CD4-positive, CD25-positive, alpha-beta regulatory T cell (primary cell): ENCODE measurements at places on chromosomes 12 and 14.
A peak's percentile ranks its signal among the peaks of the same experiment; 100 is the strongest.

DNA sequence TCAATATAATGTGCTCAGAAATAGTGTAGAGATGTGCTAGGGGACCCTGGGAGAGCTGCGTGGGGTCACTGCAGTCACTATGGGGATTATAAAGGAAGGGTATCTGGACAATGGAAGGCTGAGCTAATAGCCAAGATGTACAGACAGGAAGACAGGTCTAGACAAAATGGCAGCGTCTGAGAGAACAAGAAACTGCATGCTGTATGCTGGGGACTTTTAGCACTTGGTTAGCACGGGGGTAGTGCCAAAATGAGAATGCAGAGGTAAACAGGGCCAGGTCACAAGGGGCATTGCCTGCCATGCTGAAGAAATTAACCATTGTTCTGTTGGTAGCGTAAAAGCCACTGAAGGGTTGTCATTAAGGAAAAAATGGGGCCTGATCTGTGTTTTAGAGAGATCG is 308.2 kb downstream of the EMP1 start:
- no peak for DNase-seq

DNA sequence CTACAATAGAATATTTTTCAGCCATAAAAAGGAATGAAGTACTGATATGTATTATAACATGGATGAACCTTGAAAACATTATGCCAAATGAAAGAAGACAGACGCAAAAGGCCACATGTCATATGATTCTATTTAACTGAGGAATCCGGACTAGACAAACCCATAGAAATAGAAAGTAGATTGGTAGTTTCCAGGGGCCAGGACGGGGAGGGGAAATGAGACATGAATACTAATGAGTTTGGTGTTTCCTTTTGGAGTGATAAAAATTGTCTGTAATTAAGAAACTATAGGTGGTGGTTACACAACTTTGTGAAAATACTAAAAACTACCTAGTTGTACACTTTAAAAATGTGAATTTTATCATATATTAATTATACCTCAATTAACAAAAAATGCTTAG is 247.6 kb downstream of the BCAT1 start:
- no peak for DNase-seq

DNA sequence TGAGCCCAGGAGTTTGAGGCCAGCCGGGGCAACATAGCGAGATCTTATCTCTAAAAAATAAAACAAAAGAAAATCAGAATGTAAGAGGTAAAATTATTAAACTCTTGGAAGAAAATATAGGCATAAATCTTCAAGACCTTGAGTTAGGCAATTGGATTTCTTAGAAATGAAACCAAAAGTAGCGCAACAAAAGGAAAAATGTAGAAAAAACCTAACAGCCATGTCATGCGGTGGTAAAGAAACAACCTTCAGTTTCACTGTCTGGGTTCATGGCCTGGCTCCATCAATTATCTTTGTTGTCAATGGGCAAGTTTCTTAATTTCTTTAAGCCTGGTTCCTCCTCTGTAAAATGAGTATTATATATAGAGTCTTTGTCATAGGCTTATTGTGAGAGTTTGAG is 5.6 kb upstream of the GCH1 start:
- DNase-seq: peak; percentile 72

DNA sequence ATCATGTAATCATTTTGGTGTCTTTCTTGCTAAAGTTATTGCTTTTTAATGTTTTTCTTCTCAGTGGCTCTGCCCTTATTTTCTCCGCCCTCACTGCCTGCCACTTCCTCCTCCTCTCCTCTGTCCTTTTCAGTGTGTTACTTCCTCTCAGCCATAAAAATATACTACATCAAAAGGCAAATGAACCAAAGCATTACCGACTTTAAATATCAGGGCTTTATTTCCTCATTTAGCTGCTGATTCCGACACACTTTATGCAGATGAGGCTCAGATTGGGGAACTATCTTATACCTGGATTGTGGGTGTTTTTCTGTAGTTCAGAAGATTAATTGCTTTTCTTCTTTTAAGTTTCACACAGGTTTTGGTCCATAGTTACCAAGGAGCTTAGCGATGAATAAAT is 118.1 kb downstream of the CMAS start:
- peak; percentile 55 for DNase-seq

- no peak for DNase-seq
Measured at GRCh38 chr14:78197051-78197450, 26.9 kb downstream of the NRXN3 start.

DNA sequence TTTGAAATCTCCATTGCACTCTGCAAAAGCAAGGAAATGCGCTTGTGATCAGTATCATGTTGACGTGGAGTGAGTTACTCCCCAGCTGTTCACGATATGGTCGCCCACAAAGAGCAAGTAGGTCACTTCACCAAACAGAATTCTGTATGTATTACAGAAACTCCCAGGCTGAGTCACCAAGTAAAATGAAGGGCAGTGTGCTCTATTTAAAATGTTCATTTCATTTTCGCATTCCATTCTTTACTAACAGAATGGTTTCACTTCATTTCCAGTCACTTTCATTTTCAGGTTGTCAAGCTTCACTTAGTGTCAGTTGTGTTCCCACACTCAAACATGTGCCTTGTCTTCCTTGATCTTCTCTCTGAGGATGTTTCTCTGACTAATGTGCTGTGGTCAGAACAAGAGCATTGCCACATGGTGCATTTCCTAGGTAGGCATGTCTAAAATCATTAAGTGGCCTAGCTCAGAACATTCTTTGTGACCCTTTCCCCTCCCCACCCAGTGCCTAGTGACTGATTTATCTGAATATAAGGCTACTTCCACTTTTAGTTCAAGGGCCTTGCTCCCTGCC is 391.2 kb downstream of the RAD51B start:
- peak; percentile 44 for DNase-seq

DNA sequence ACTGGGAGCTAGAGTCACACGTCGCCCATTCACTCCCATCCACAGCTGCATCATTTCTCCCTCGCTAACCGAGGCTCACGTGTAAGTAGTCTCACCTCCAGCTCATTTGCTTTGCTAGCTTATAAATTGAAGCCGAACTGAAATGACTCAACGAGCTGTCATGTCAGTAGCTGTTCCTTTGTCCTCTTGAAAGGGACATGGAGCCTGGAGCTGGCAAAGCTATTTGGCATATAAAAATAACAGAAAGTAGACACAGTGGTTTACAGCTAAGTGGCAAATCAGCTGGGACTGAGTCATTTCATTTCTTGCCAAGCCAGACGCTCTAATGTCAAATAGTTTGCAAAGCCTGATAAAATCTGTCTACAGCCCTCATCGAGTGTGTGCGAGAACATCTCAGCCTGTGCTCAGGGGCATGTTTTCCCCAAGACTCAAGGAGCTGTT is 114.4 kb upstream of the TMEM233 start:
- no peak for DNase-seq

DNA sequence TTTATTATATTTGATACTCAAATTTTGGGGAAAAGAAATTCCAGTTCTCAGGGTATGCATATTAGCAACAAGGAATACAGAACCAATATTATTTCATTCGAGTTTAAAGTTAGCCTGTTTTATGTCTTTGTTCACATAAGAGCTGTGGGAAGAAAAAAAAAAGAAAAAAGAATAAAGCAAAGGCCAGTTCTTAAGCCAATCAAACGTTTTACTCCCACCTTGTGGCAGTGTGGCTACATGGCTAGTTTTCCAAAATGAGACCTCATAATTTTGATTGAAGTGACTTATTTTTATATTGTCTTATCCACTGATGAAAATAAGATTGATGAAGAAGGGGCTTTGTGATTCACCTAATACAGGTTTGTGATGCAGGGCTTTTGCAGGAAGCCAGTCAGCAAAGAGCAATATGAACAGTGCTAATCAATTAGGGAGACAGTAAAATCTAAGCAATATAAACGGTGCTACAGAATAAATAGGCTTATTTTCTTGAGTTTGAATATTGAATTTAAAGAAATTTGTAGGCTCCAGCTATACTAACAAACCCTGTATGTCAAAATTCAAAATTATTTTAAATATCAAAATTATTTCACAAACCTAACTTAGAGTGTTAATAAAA is 624.1 kb upstream of the FOXG1 start:
- no peak for DNase-seq

GRCh38 chr12:98352218-98352811 is 163.1 kb upstream of the TMPO start:
- no peak for DNase-seq

DNA sequence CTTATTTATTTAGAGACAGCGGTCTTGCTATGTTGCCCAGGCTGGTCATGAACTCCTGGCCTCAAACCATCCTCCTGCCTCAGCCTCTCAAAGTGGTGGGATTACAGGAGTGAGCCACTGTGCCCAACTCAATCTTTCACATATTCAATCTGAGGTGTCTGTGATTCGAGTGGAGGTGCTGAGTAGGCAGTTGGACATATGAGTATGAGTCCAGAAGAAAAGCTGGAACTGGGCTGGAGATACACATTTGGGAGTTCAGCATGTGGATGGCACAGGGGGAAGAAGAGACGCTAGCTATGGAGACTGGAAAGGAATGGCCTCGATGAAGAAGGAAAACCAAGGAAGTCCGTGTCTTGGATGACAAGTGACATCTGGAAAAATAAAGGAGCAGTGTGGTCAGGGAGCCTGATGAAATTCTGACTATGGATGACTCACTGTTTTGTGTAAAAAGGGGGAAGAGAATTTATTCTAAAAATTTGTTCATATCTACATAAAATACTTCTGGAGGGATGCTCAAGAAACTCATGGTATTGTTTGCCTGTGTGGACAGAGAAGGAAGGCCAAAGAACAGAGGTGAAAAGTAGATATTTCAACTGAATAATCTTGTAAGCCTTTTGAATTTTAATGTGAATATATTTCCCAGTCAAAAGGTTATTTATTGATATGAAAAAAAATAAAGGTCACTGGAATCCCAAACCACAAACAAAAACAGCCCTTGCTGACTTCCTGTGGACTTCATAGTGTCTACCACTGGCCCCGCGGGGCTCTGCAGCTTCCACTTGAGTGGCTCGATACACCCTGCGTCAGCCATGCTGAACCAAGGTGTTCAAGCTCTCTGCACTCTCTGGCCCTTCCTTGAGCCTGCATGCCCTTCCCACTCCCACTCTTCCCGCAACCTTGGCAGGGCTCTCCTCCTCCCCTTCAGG is 8.9 kb upstream of the LTA4H start:
- no peak for DNase-seq

DNA sequence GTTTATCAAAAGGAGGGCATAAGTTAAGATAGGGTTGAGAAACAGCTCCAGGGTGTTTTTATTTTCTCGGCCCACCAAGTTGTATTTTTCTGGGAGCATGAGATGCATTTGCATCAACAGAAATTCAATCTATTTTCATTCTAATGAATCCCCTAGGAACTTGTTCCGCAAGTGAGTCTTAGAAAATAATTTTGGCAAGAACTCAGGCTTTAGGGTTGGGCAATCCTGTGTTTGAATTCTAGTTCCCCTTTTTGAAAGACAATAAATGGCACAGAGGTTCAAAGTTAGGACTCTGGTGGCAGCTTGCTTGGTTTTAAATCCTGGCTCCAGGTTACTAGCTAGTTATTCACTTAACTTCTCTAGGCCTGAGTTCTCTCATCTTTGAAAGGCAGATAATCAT is 23.7 kb downstream of the SLC5A8 start:
- DNase-seq: no peak

GRCh38 chr12:31122481-31122880 is 48.8 kb downstream of the DDX11 start:
- DNase-seq: no peak

GRCh38 chr14:40188006-40188405 is 755.8 kb upstream of the FBXO33 start:
- DNase-seq: no peak

GRCh38 chr12:124397807-124398577 is 103.1 kb downstream of the RFLNA start:
- DNase-seq: no peak

DNA sequence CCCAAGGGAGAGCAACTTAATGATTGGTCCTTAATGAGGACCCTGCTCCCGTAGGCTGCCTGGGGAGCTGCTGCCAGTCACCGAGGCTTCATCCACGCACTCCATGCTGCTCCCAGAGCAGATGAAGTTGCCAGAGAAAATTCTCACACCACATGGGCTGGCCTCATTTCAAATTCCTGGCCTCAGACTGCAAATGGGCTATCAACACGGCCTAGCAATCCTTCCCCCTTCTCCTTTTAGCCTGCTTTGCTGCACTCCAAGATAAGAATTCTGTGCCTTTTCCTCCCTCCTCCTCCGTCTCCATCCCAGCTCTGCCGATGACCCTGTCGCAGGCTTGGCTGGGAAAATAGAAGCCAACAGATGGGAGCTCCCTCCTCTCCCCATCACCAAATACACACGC is 10.8 kb upstream of the DGLUCY start:
- no peak for DNase-seq

GRCh38 chr12:132550014-132550802 is 60.2 kb downstream of the LRCOL1 start:
- DNase-seq: no peak
